Left ventricle myocardium superior (tissue), 1 donor: ENCODE measurements at places on chromosomes 3 and 15. TPM values are rescaled to one million over a fixed set of nuclear protein-coding genes. Genes with fewer than 3 reads are reported as not detected.

Gene C3orf33
- 7.3 TPM for total RNA-seq

Gene DOCK3
- total RNA-seq, result 3.8 TPM

Gene MASP1
- total RNA-seq, result 51.9 TPM

Gene LRRIQ4
- total RNA-seq, result not detected

Gene PLA2G4E
- not detected for total RNA-seq

Gene SCN11A
- total RNA-seq, result not detected

DNA sequence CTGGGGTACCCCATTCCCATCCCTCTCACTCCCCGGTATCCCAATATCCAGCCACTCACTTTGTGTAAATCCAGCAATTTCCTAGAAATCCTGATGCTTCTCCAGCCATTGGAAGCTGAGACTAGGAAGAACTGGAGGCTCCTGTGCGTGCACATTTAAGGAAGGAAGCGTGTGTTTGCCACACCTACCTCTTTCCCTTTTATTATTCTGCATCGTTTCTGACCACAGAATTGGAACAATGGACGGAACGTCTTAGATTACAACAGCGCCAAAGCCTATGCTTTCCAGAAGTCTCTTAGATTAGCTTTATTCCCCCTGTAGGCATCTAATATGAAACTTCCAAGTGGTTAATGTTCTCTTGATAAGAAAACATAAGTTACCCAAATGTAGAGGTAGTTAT lies 234.8 kb upstream of the TRIM42 start:
- no peak for DNase-seq

GRCh38 chr15:50652671-50653070 lies 33.9 kb downstream of the TRPM7 start:
- DNase-seq, result no peak

DNA sequence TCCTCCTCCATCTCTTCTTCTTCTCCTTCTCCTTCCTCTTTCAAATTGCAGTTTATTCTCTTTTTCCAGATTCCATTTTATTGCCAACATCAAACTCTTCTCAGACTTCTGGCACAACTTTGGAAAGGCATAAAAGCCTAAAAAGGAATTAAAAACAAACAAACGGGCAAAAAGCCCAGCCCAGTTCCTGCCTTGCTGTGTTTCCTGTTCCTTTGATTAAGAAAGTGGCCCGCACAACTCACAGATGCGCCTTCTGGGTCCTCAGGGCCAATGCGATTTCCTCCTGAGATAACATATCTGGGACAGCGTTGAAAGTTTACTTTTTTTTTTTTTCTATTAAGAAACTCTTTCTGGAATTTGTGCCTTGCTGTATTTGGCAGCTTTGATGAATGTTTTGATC lies 158.7 kb upstream of the UBE3A start:
- no peak for DNase-seq

GRCh38 chr3:16866571-16866970 lies 18.2 kb upstream of the PLCL2 start:
- no peak for DNase-seq

DNA sequence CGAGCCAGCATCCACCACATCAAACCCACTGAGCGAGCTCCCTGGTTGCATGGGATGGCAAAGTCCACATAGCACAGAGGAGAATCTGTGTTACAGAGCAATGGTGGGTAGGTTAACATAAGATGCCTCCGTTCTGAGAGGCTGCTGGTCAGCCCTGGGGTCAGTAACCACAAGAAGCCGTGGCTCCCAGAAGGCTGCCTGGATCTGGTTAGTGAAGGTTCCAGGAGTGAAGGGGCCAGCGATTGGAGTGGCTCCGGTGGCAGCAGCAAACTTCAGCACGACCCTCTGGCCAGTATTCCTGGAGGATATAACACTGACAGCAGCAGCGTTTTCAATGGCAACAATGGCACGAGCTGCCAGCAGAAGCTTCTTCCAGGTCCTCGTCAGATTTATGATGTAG lies 18.4 kb upstream of the PIGZ start:
- no peak for DNase-seq

DNA sequence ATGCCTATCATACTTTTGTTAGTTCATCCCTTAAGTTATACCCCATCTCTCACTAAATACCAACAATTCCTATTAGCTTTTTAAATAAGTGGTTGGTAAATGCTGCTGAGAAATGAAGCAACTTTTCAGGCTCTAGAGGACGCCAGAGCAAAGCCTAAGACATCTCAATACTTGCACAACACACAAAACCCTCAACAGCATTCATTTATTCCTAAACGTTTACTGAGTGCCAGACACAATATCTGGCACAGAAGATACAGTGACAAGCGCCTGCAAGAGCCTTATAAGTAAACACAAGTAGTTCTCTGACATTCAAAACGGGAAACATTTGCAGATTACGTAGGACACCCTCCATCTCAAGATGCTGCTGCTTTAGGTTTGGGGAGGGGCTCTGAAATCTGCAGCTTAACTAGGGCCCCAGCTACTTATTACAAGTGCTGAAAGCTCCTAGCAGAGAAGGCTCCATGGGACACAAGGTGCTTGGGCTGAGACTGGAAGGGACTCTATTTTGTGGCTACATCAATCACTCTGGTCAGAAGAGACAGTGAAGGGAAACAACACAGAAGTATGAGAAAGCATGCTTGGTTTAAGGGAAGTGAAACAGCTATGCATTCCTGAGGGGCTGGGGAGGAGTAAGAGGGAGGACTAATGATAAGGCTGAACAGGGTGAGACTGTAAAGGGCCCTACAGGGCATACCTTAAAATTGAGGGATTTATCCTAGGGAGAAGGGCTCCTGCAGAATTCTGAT lies 311.3 kb downstream of the PLCL2 start:
- DNase-seq, result no peak

- no peak for DNase-seq
These were observed 34.0 kb downstream of the SENP7 start for GRCh38 chr3:101478980-101479379.

- no peak for DNase-seq
These were observed 43.1 kb downstream of the FSTL1 start for GRCh38 chr3:120407508-120408287.

GRCh38 chr15:32903591-32904290 lies 185.9 kb downstream of the GREM1 start:
- DNase-seq, result no peak

- peak; percentile 44 for DNase-seq
These were observed 15.6 kb upstream of the MAGEF1 start for GRCh38 chr3:184727357-184728009.

DNA sequence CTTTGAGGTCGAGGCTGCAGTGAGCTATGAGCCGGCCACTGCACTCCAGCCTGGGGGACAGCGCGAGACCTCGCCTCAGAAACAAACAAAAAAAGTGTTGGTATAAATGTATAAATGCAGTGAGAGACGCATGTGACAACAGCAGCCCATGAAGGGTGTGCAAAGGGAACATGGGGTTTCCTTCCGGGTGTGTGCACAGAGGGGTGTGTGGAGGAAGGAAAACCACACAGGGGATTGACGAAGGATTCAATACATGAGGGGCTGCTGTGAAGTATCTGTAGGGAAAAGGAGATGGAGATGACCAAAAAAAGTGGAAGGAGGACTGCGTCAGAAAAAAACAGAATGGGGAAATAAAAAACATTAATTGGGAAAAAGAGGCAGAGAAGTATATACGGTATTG lies 1.1 kb downstream of the MTFMT start:
- DNase-seq, result no peak
